ENCODE measurements at places on chromosomes 4 and X.

GRCh38 chr4:162706051-162706450 lies 460.6 kb downstream of the NAF1 start:
- DNase-seq, result no peak

DNA sequence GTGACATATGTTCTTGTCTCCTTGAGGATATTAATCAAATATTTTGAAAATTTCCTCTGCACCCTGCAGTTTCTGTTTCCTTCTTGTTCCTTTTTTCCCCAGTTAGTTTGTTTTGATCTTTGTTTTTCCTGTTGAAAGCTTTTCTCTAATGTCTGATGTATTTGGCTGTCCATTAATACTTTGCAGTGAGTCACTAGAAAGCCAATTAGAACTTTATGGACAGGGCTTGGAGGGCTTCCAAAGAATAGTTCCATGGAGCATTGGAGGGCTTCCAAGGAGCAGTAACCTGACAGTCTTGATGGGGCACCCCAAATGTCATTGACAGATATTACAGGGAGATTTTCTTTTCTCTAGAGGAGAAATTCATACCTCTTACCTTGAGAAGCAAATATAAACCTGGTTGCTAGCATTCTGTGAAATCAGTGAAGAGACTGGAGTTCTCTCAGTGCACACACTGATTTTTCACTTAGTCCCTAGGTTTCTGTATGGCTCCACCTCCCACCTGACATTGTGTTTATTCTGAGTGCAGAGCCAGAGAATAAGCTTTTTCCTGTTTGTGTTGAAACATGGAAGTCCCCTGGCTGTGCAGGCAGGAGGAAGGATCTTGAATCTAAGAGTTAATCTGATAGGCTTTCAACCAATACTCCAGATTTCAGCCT lies 26.5 kb downstream of the SPARCL1 start:
- DNase-seq, result no peak

DNA sequence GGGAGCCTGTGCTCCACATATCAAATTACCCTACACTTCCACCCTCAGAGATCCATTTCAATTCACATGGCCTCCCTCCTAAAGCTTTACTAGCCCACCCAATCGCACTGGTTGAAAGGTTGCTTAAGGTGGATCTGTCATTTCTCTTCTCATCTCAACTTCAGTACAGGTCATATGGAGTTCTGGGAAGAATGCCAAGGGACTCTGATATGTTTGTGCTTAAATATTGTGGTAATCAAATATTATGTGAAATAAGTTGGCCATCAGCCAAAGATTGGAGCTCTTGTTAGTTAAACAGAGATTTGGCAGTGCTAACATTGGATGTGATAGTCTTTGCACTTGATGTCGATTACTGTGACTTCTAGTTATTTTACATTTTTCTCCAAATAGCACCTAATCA lies 20.5 kb downstream of the SEPTIN6 start:
- DNase-seq, result no peak

DNA sequence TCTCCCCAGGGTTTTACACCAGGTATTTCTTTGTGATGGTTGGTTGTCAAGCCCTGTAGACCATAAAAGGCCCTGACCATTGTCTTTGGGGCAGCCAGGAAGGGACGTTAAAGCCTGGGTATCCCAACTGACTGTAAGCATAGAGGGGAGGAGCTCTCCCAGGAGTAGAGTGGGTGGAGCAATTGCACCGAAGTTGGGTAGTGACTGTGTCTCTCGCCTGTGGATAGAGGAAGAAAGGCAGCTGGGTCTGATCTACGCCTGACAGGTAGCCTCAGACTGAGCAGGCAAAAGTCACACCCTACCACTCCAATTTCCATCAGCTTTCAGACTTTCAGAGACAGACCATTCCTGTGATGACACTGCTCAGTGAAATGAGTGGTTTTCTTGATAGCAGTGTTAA lies 123.3 kb downstream of the KLHL8 start:
- peak; percentile 26 for DNase-seq

DNA sequence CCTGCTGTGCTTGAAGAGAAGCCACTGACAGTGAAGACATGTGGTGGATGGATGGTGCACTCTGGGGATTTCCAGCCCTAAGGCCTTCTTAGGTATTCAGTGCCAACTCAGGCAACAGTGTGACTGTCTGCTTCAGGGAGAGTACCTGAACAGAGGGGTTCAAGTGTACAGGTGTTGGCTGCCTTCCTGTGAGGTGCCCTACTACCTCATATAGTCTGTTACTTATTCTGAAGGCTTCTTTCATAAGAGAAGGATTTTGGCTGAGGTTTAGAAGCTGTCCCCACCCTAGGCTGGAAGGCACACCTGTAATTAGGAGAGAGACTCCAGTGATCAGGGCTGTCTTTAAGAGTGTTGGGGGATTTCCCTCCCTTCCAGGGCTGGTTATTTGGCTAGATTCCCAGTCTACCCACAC lies 1.8 kb downstream of the FTHL17 start:
- DNase-seq, result no peak

DNA sequence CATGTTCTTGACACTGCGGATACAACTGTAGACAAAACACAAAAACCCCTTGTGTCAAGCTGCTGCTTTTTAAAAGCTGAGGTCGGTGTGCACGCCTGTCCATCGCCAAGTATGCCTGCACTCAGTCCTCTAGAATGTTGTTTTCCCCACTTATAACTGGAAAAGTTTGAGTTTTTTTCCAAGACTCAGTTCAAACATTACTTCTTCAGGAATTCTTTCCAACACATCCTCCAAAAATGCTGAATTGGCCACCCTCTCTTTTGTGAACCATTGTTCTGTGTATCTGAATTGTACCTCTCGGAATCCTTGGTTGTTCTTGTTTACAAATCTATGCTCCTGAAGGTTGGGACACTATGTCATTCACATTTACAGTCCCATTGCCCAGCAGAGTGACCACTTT lies 94.6 kb downstream of the REELD1 start:
- no peak for DNase-seq

DNA sequence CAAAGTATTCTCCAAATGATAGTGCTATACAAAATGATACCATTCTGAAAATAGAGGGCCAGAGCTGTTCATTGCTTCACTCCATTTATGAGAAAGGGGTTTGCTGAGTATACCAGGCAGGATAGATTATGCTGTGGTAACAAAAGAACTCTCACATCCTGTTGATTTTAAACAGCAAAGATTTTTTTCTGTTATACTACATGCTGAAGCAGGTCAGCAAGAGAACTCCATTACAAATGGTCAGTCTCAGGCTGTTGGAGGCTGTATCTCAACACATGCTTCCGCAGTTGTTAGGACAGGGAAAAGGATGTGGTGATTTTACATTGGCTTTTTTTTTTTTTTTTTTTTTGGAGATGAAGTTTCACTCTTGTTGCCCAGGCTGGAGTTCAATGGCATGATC lies 13.7 kb upstream of the KLHL5 start:
- no peak for DNase-seq

GRCh38 chr4:139589336-139590018 lies 33.5 kb upstream of the SETD7 start:
- DNase-seq, result no peak

DNA sequence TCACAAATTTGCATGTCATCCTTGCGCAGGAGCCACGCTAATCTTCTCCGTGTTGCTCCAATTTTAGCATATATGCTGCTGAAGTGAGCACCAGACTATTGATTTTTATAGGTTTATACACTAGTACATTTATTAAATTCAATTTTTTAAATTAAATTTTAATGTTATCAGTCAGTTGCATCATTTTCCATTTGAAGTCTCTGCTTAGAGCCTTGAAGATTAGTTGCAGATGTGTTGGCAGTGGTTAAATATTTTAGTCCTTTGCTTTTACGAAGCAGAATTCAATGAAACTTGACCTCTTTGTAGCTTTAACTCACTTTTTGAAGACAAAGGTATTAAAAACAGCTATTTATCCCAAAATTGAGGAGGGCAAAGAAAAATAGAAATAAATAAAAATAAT lies 16.5 kb downstream of the TRAPPC11 start:
- no peak for DNase-seq

Measured in neural progenitor cell (in vitro differentiated cells).